ENCODE measurements at places on chromosomes 7 and 10.

DNA sequence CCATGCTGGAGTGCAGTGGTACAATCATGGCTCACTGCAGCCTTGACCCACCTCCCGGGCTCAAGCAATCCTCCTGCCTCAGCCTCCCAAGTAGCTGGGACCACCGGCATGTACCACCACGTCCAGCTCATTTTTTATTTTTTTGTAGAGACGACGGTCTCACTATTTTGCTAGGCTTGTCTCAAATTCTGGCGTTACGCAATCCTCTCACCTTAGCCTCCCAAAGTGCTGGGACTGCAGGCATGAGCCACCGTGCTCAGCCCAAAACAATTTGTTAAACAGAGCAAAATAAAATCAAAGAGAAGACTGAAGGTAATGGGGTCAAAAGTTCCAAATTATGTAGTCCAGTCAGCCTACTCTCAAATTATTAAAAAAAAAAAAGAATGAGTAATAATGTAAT, 8.7 kb upstream of the JMJD1C start:
- no peak for DNase-seq

GRCh38 chr7:82542665-82543064, 99.1 kb upstream of the CACNA2D1 start:
- DNase-seq = no peak

DNA sequence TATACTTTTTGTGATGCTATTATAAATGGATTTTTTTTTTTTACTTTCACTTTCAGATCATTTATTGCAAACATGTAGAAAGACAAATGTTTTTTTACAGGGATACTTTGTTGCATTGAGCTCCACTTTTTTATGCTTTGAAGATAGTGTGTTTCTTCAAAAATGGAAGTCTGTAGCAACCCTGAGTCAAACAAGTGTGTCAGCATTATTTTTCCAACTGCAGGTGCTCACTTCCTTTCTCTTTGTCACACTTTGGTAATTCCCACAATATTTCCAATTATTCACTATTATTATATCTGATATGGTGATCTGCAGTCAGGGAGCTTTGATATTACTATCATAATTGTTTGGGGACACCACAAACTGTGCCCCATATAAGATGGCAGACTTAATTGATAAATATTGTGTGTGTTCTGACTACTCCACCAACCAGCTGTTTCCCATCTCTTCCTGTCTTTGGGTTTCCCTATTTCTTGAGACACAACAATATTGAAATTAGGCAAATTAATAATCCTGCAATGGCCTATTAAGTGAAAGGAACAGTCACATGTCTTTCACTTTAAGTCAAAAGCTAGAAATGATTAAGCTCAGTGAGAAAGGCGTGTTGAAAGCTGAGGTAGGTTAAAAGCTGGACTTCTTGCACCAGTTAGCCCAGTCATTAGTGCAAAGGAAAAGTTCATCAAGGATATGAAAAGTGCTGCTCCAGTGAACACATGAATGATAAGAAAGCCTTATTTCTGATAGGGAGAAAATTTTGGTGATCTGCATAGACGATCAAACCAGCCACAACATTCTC, 231.3 kb upstream of the SH2B2 start:
- DNase-seq = no peak

DNA sequence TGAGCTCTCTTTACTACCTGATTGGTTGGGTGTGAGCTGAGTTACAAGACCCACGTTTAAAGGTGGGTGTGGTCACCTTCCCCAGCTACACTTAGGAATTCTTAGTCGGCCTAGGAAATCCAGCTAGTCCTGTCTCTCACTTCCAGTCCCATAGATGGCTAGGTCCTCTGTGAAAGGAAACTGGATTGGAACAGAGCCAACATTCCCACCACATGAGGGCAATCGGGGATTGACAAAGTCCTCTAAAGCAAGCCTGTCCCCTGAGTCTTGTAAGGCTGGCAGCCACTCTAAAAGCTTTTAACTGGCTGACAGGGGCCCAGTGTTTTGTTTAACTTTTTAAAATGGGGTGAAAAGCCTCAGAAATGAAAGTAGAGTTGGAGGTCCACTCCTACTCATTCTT, 15.1 kb upstream of the CROT start:
- no peak for DNase-seq

- no peak for DNase-seq
Measured at GRCh38 chr7:11434366-11434765, 397.6 kb downstream of the THSD7A start.

- no peak for DNase-seq
Measured at GRCh38 chr7:77456696-77457095, 40.5 kb upstream of the GSAP start.

DNA sequence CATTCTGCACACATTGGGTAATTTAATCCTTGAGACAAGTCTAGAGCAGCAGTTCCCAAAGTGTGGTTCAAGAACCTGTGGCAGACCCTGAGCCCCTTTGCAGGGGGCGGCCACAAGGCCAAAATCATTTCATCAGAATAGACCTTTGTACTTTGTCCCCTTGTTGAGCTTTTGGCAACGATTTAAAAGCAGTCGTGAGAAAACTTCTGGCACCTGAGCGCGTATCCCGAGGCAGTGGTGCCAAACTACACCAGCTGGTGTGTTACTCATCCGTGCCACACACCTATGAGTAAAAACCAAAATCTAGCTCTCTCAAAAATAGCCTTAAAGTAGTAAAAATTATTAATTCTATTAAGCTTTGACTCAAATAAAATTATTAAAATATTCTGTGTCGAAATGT, 306.8 kb downstream of the SDK1 start:
- no peak for DNase-seq

- no peak for DNase-seq
Measured at GRCh38 chr7:42217548-42217947, 19.5 kb downstream of the GLI3 start.

All from hippocampal formation (tissue), 2 donors.